Subcutaneous preadipocyte (primary cell): ENCODE measurements at places on chromosomes 7 and 10. TPM values are rescaled to one million over a fixed set of nuclear protein-coding genes. Genes with fewer than 3 reads are reported as not detected.

Gene IKZF5
- total RNA-seq: 4.0 and 4.3 TPM in 2 replicates

Gene SKIDA1
- 0.73 and 0.78 TPM in 2 replicates for total RNA-seq

Gene MYL10
- total RNA-seq: not detected in 2 replicates

Gene COL17A1
- 0.20 and 0.37 TPM in 2 replicates for total RNA-seq

Gene KIAA1549
- 0.37 and 1.2 TPM in 2 replicates for total RNA-seq

Gene AGBL3
- total RNA-seq: 0.73 and 0.78 TPM in 2 replicates

Gene CTNNA3
- under 0.01 TPM in 1 of 2 replicates, not detected in the other for total RNA-seq
